ENCODE measurements at places on chromosomes 6 and 20.

DNA sequence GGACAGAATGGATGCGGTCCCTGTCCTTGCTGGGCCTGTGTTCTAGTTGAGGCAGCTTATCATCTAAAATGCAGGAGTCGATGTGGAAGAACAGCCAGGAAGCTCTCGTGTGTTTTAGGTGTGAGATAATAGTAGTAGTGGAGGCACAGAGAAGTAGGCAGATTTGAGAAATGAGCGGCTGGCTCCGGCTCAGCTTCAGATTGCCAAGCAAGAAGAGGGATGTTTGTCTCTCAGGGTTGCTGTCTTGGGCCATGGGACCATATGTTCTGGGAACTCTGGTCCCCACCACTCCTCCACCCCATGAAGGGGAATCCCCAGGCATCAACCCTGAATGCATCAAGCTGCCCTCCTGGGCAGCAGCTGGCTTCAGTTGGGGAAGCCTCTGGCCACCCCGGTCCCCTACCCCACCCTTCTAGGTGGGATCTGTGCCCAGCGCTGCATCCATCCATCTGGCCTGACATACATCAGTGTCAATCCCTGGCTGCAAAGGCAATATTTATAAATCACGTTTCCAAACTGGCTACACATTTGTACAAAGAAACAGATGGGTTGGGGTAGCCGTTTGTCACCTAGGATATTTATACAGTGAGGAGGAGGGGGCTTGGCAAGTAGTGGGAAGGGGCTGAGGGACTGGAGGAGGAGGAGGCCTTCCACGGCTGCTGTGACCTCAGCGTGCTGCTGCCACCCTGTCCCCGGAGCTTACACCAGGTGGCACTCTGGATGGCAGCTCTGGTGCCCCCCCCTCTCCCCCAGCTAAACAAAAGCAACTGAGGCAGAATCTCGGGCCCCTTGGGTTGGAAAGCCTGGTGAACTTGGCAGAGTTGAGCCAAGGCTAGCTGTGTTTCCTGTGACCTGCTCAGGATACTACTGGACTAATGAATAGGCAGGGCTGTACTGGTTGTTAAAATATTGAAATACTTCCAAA is 64.4 kb downstream of the CD40 start:
- no peak for DNase-seq

DNA sequence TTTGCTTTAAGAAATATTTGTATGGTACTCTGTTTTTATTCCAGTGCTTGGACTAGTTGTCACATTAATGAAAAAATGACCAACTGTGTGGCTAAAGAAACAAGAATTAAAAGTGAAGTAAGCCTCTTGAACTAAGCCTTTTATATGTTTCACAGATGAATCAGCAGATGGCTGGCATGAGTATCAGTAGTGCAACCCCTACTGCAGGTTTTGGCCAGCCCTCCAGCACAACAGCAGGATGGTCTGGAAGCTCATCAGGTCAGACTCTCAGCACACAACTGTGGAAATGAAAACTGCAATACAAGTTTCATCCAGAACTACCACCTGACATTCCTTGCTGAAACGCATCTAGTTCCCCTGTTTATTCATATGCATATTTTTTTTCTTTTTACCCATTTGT is 96.8 kb downstream of the B3GAT2 start:
- no peak for DNase-seq

GRCh38 chr6:22448291-22448711 is 121.1 kb upstream of the HDGFL1 start:
- DNase-seq, result no peak

- no peak for DNase-seq
Measured at GRCh38 chr20:24102290-24102689, 113.7 kb upstream of the GGTLC1 start.

- DNase-seq, result peak; percentile 57
Measured at GRCh38 chr6:39892490-39893129, 41.7 kb downstream of the MOCS1 start.

GRCh38 chr20:51579137-51579536 is 36.6 kb upstream of the NFATC2 start:
- DNase-seq, result peak; percentile 69
